ENCODE measurements at places on chromosomes 4 and X.

DNA sequence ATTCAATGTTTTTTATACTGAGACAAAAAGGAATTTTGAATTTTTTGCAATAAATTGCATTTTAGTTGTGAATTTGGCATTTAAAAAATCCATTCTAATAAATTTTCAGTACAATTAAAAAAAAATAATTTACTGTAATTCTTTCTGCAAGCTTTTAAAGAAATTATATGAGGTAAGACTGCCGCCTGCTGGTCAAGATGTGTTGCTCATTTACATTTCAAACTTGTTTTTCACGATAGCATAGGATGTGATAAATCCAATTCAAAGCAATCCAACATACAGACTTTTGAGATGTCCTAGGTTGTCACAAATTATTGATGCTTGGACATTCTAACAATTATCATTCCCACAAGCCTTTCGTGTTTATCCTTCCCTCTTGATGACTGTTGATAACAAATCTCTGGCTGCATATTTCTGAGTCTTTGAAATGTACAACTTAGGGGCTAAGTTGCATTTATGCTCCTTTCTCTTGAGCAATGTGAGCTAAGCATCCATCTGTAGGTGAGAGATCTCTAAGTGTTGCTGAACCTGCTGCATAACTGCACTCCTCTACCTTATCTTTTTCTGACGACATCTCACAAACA lies 21.7 kb upstream of the MFAP3L start:
- DNase-seq: peak; percentile 42

- DNase-seq: no peak
Observed at GRCh38 chrX:72296991-72297390, 8.7 kb downstream of the CITED1 start.

DNA sequence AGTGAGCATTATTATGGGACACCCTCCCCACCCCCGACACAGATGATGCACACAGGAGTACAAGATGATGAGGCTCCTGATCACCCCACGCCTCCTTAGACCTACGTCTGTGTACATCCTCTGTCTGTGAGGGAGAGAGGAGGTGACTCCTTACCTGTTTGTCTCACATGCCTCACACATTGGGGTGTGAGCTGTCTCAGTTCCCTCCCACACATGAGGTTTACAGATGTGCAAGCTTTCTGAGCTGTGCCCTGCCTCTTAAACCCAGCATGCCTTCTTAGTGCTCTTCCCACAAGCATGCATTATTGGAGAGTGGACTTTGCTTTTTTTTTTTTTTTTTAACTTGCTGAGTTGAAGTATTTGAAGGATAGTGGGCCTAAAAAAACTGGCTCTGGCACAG lies 76.7 kb downstream of the CLCN5 start:
- no peak for DNase-seq

DNA sequence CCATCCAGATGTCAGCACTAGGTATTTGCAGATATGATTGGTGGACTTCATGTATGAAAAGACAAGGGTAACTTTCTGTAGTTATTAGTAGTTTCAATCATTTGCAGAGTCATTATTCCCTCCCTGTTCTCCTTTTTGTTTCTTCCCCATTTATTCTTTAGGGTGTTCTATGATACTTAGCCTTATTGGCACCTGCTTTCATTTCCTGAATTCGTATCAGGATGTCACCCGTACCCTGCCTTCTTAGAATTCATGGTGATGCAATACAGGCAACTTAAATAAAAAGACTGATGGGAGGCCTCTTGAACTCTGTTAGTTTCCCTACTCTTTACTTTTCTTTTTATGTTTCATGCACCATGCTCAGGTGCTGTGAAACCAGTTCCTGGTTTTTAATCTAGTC lies 24.2 kb downstream of the MAGED1 start:
- DNase-seq: no peak

DNA sequence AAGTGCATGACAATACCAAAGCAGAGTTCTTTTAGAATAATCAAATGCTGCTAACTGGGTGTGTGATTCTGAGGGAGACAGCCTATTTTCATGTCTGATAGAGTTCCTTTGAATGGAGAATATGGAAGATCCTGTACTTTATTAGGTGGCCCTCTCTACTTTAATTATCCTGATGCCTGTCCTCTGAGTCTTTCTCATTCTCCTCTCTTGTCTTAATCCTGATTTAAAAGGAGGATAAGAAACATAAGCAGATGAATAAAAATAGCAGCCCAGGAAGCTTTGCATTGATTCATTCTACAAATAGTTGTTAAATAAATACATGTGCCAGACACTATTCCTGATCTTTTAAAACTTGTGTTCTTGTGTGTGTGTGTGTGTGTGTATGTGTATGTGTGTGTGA lies 387.3 kb downstream of the SPRY1 start:
- DNase-seq: no peak

DNA sequence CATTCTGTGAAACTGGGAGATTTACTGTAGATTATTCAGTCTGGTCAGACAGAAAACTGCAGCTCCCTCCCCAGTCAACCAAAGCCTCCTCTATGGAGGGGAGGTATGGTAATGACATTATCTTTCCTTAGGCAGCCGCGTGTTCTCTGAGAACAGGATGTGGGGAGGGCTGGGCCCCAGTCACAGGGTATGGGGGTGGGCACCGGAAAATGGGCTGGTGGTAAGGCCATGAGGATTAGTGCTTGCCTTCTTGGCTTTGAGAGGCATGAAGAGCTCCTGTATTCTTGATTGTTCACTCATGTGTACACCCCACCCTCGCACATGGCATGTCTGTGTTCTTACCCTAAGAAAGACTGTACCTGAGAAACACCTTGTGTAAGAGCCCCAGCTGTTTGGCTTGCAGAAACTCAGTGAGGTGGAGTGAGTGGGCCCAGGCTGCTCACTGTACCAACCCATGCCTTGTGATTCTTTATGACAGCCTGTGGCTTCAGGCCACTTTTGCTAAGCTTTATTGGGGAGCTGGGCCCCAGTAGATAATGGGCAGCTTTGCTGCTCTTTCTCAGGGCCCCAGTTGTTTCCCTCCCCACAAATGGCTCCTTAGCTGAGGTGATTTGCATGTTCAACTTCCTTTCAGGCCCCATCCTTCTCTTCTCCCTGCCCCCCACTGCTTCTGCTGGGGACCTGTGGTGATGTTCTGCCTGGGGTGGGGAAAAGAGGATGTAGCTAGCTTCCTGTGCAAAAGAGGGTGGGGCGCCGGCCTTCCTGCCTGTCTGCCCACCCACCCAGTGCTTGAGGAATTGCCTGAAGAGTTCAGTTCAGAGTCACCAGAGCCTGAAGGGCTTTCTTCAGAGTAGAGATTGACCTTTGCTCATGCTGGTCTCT lies 30.7 kb downstream of the MSN start:
- peak; percentile 39 for DNase-seq

DNA sequence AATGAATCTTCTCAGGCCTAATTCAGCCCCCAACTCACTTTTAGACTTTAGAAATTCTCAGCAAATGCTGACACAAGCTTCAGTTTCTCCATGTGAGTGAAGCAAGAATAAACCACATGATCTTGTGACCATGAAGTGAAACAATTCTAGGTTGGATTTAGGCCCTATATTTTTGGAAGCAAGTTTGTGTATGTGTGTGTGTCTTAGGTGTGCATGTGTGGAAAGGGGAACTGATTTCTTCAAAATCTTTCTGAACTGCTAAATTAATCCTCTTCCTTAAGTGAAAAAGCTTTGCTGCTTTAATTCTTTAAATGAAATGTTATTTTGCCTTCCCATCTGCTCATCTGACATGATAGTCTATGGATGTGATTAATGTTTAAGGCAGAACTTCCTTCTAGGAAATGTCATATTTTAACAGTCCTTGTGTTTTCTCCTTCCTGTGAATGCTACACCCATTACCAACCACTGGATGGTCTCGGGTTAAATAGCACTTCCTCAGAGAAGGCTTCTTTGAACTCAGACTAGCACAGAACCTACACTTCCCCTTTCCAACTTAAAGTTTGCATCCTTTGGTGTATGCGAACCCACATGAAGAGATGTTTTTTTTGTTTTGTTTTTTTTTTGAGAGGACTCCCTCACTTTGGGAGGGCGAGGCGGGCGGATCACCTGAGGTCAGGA lies 1.2 kb upstream of the TMEM144 start:
- peak; percentile 9 for DNase-seq

DNA sequence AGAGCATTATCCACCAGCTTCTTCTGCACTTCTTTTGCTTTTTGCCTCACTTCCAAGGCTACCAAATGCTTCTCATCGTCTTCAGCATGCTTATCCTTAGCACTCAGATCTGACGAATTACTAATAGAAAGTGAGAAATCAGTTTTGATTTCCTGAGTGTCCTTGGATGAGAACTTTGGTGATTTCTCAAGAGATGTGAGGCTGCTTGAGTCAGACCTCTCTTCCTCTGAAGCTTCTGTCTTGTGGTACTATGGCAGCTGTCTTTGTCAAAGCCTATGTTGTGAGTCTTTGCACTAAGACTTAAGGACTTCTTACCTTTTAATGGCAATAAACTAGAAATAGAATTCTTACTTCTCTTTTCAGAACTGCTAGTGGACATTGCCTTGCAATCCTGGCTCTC lies 169.9 kb downstream of the CPE start:
- no peak for DNase-seq

GRCh38 chr4:63379750-63380522 lies 1029.3 kb downstream of the TECRL start:
- no peak for DNase-seq

Data from GM13977 (cell line).